Stimulated activated CD4-positive, alpha-beta T cell treated with anti-CD3 and anti-CD28 coated beads, Interleukin-2, amount 100 ng/mL, for 24 hours (primary cell): ENCODE measurements at places on chromosomes 7 and 10.
A peak's percentile ranks its signal among the peaks of the same experiment; 100 is the strongest.

- DNase-seq, result no peak
These were observed 17.4 kb upstream of the KIF5B start for GRCh38 chr10:32073659-32074058.

GRCh38 chr7:27245798-27246691 is 3.4 kb downstream of the EVX1 start:
- peak; percentile 48 for DNase-seq

- no peak for DNase-seq
These were observed 110.0 kb downstream of the EMX2 start for GRCh38 chr10:117652228-117653169.

- DNase-seq, result no peak
These were observed 30.5 kb downstream of the FZD1 start for GRCh38 chr7:91294639-91295220.

- DNase-seq, result no peak
These were observed 295.4 kb upstream of the FZD1 start for GRCh38 chr7:90968871-90969270.

DNA sequence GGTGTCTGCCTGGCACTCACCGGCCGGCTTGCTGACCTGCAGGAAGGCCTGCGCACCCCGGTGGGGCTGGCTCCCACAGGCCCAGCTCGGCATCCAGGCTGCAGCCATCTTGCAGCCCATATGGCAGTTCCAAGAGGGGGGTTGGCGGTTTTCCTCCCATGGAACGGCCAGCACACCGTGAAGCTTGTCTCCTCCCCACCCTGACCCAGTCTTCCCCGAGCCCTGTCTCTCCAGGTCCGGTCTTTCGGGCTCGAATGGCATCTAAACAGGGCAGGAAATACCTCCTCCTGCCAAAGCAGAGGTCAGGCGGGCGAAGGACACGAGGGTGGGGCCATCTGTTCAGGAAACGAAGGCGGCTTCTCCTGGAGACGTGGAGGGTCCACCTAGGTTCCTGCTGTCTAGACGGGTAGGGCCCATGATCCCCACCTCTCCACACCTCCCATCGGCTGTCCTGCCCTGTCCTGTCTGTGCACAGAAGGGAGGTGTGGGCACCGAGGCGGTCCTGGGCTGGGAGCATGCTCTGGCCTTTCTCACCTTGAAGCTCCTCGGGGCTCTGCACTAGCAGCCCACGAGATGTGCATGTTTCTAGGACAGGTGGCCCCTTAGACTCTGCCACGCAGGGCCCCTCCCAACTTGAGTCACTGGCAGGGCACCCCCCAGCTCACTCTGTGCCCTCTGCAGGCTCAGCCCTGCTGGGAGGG is 113.7 kb upstream of the DIP2C start:
- no peak for DNase-seq

- DNase-seq, result no peak
These were observed 50.5 kb downstream of the STRA8 start for GRCh38 chr7:135283959-135284638.

- no peak for DNase-seq
These were observed 550 bp upstream of the CALU start for GRCh38 chr7:128738570-128739047.

DNA sequence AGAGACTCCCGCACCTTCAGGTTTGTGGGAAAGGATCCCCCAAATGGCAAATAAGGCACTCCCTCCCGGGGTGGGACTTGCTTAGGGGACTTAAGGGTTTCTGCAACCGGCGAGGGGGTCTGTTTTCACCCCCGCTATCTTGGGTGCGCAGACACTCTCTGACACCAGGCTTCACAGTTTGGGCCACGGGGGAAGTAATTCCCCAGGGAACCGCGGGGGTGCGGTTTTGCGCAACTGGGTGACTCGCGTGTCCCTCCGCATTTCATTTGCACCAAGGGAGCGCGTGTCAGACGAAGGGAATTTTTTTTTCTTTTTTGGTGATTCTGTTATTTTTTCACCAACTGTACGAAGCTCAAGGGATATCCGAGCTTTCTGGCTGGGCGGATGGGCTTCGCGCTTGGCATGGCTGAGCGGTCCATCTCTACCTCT is 1.7 kb downstream of the GRM8 start:
- no peak for DNase-seq

- no peak for DNase-seq
These were observed 106.5 kb downstream of the WDR37 start for GRCh38 chr10:1162481-1163203.

DNA sequence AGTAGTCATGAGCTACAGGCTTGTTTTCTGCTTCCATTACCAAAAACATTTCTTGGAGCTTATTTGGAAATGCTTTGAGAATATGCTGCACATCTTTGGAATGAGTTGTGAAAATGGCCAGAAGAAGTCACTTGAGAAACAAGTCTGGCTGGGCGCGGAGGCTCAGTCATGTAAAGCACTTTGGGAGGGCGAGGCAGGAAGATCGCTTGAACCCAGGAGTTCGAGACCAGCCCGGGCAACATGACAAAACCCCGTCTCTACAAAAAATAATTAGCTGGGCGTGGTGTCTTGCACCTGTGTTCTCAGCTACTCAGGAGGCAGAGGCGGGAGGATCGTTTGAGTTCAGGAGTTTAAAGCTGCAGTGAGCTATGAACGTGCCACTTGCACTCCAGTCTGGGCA is 882 bp upstream of the CHCHD1 start:
- no peak for DNase-seq

DNA sequence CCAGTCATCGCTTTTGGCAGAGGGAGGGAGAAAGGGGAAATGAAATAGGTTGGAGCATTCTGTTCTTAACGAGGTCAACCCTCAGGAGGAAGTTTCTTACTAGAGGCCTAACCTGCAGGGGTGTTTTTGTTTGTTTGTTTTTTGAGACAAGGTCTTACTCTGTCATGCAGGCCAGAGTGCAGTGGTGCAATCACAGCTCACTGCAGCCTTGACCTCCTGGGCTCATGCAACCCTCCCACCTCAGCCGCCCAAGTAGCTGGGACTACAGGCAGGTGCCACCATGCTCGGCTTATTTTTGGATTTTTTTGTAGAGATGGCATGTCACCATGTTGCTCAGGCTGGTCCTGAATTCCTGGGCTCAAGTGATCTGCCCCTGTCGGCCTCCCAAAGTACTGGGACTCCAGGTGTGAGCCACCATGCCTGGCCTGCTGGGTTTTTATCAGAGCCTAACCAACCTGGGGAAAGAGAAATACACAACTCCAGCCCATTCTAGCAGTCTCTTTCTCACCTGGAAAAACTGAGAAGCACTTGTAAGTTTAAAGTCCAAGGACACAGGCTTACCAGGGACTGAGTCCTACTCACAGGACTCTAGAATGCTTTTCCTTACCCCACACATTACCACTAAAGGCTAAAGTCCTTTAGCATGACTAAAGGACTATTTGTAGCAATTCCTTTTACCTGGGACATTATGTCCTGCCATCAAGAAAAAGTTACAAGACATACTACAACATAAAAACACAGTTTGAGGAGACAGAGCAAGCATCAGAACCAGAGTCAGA is 101.0 kb upstream of the EGFR start:
- no peak for DNase-seq

- DNase-seq, result no peak
These were observed 285.8 kb upstream of the CACNA2D1 start for GRCh38 chr7:82729172-82730030.

DNA sequence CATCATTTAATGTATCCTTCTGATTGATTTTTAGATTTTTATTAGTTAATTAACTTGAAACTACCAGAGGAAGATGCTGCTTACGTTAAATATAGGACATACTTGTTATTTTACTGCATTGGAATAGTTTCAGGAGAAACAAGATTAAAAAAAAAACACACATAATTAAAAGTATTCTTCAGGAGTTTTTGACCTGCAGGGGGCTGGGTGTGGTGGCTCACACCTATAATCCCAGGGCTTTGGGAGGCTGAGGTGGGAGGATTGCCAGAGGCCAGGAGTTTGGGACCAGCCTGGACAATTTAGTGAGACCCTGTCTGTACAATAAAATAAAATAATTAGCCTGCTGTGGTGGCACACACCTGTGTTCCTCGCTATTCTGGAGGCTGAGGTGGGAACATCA is 10.7 kb downstream of the CBLL1 start:
- DNase-seq, result no peak

- peak; percentile 48 for DNase-seq
These were observed 1.1 kb downstream of the P4HA1 start for GRCh38 chr10:73095481-73096021.

GRCh38 chr10:127300868-127301321 is 104.5 kb upstream of the INSYN2A start:
- DNase-seq, result no peak

DNA sequence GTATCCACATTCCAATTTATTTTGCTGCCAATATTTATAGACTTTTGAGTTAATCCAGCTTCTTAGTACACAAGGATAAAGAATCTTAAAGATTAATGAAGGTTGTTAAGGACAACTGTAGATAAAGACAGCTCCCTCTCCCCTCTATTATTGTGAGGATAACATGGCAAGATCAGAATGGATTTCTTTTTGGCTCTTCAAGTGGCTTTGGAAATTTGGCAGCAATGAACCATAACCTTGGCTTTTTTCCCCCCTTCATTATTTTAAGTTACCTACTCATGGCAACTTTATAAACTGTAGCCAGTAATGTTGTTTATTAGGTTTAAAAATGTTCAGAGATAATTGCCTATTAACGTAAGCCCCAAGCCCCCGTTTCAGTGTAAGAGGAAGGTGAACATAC is 131.1 kb upstream of the SLC26A5 start:
- no peak for DNase-seq

GRCh38 chr7:32326078-32326477 is 164.1 kb downstream of the LSM5 start:
- DNase-seq, result no peak

- peak; percentile 89 for DNase-seq
These were observed 4.2 kb upstream of the HOXA7 start for GRCh38 chr7:27160546-27161213.

GRCh38 chr10:11110539-11110938 is 92.9 kb downstream of the CELF2 start:
- no peak for DNase-seq

DNA sequence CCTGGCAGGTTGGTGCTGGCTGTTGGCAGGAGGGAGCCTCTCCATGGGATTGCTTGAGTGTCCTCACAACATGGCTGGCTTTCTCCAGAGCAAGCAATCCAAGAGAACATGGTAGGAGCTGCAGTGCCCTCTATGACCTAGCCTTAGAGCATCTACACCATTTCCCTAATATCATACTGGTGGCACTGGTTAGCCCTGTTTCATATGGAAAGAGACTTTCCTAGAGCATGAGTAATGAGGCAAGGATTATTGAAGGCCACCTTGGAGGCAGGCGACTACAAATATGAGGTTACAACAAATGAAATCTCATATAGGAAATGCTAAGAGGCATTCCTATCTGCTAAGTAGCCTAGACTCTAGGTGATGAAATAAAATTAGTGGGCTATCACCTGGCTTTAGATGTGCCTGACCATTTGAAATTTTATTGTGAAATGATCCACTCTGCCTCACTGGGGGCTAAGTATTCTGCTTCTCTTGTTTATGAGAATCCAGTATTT is 153.6 kb downstream of the RGS10 start:
- DNase-seq, result no peak

GRCh38 chr10:98269435-98269912 is 1.5 kb upstream of the LOXL4 start:
- no peak for DNase-seq

- no peak for DNase-seq
These were observed 480.0 kb downstream of the GALNT17 start for GRCh38 chr7:71611986-71612385.

GRCh38 chr7:34354899-34355298 is 303.1 kb upstream of the NPSR1 start:
- DNase-seq, result no peak

GRCh38 chr10:83545901-83546391 is 593.4 kb upstream of the GHITM start:
- no peak for DNase-seq

- no peak for DNase-seq
These were observed 203.0 kb downstream of the STK31 start for GRCh38 chr7:23913016-23913415.

- no peak for DNase-seq
These were observed 85.4 kb upstream of the GSDME start for GRCh38 chr7:24842449-24843241.

DNA sequence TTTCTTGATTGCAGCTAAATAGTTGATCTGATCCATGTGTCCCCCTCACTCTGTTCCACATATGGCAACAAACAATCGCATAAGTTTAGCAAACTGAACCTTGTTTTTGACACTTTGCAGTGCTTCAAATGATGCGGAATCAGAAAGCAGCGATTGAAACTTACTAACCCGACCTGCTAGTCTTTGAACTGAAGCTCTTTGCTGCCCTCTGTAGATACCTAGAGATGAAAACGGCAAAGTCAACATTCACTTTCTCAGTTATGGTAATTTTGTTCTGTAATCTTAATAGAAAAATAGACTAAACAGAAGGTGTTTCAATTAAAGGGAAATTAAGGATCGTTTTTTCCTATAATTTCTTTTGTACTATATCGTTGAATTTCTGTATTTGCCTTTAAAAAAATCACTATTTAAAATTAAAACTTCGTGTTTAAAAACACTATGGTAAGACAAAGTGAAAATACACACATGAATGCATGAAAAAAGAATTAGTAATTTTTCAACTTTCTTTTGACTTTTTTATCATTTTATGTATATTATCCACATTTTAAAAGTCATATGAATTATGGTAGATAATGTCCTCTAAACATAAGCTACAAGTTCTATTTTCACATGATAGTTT is 276.5 kb downstream of the MAGI2 start:
- no peak for DNase-seq

- no peak for DNase-seq
These were observed 20.2 kb downstream of the PLPP4 start for GRCh38 chr10:120477021-120477742.

DNA sequence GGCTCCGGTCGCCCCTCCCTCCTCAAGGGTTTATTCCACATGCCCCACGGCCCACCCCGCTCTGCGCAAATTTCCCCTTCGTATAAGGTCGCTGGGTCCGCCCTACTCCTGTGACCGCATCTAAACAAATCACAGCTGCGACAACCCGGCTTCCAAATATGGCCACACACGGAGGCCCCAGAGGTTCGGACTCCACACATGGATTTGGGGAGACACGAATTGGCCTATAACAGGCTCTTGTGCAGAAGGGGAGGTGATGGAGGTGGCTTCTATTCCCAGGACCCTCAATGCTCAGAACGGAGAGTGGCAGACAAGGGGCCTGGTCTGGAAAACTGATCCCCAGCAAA is 90.1 kb downstream of the FOXL3 start:
- no peak for DNase-seq

- DNase-seq, result no peak
These were observed 421.4 kb upstream of the ZWINT start for GRCh38 chr10:56782503-56782902.

GRCh38 chr10:95819620-95820329 is 63.8 kb downstream of the ENTPD1 start:
- DNase-seq, result no peak

DNA sequence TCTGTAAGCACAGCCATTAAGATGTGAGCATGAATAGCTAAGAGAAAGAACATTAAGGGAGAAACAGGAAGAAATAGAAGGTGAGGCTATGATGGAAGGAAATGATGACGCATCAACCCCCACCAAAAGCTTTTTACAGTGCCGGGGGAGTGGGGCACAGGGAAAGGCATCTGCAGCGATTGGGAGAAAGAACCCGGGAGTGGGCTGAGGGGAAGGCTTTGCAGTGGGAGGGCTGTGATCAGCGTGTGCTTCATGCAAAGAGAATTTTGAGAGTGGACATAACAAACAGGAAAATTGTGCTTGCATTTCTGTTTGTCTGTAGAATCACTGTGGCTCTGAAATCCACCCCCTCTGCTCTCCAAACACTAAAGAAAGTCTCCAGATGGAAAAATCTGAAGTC is 250.8 kb downstream of the KCNMA1 start:
- DNase-seq, result no peak

- DNase-seq, result no peak
These were observed 15.0 kb upstream of the MCM10 start for GRCh38 chr10:13146379-13146778.
